ENCODE measurements at places on chromosomes 13 and 19. TPM values are rescaled to one million over a fixed set of nuclear protein-coding genes. Genes with fewer than 3 reads are reported as not detected.

CEACAM20 gene
- not detected for total RNA-seq

EPS8L1 gene
- total RNA-seq, result 112 TPM

GJB6 gene
- total RNA-seq, result 50.7 TPM

VAV1 gene
- total RNA-seq, result 2.3 TPM
